ENCODE measurements at places on chromosomes 3 and 15. TPM values are rescaled to one million over a fixed set of nuclear protein-coding genes. Genes with fewer than 3 reads are reported as not detected.
A peak's percentile ranks its signal among the peaks of the same experiment; 100 is the strongest.

DNA sequence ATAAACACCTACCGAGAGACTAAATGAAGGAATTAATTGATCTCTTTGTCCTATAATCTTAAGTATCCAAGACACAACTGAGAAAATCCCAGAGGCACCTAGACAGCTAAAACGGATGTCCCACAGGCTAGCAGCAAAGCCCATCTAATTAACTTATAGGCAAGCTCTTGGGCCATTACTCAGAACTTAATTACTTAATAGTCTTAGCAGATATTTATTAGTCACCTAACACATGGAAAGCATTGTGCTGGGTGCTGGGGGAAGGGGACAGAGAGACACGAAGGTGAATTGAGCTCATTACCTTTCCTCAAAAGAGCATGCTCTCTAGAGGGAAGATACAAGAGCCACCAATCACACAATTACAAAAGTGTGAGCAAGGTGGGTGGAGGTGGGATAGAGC is 189.8 kb upstream of the PROK2 start:
- no peak for DNase-seq

DNA sequence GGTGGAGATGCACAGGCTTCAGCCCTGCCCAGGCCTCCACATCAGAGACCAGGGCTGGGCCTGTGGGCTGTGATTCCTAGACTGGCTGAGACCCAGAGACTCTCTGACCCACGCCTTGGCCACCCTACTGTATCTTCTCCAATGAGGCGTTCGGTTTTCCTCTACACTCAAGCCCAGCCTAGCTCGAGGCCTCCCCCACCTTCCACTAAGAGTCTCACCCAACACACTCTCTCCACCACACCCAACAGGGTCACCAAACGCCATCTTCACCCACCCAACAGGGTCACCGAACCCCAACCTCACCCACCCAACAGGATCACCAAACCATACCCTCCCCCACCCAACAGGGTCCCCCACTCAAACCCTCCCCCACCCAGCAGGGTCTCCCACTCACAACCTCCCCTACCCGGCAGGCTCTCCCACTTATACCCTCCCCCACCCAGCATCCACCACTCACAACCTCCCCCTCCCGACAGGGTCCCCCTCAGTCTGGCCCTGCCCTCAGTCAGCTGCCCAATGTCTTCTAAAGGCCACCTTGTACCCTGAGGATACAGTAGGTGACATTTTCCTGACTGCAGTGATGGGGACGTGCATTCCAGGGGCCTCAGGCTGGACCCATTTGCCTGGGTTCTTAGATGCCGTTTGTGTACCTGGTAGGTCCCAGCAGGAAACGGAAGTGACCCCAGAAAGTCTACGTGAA is 20.4 kb downstream of the CFAP100 start:
- DNase-seq = no peak

DNA sequence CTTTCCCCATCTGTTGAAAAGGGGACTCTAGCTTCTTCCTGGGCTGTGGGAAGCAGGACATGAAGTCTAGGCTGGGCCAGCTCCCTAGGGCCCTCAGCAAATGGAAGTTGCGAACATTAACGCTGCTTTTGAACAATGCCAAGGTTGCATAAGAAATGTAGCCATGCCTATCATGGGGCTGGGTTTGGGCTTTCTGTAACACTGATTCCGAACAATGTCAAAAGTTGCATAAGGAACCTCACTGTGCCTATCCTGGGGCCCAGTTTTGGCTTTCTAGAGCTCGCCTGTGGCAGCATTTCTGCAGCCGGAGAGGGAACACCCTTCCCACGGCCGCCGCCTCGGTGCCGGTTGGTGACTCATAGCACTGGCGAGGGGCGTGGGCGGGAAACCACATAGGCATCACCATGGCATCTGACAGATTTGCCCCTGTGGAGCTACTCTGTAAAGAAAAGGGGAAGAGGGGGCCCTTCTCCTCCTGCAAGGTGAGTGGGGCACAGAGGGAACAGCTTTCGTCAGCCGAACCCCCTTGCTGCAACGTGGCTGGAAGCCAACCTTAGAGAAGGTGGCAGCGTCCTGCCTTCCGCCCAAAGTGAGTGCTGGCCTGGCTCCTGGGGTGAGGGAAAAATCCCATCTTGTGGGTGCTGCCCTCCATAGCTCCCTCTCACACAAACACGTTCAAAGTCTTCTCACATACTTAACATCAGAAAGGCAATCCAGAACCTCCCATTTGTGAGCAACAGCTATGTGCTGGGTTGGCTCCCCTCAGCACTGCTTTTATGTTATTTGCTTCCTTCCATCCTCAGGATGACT is 46.6 kb upstream of the ATP2B2 start:
- no peak for DNase-seq

DNA sequence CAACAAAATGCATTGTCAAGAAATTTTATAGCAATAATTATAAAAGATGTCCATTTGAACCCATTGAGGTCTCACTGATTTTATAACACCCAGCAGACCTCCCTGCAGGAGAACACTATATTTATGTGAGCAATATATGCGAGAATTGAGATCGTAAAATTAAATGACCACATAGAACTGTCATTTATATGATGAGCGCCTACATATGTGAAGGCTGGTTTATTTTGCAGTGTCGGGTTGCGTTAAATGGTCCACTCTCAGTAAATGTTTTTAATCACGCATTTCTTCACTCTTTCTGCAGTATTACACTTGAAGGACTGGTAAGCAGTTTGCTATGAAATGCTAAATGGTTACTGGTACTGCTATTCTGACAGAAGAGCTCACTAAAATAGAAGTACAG is 408.5 kb upstream of the AGTR1 start:
- DNase-seq = no peak

DNA sequence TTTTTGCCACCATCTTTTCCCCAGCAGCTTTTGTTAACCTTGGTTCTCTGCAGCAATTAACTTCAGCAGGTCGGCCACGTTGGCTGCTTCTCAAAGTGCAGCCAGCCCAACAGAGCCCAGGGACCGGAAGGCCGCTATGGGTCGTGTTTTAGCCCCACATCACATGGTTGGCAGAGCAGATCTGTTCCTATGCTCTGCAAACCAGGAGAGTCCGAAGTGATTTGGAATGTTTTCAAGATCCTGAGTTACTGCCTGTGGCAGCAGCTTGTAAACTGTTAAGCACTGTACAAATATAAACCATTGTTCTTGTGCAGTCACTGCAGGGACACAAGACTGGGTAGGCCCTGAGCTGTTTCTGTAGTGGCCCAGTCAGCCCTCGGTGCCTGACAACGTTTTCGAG is 69.6 kb upstream of the MYZAP start:
- DNase-seq = no peak

GRCh38 chr3:10528046-10528445 is 22.7 kb upstream of the ATP2B2 start:
- no peak for DNase-seq

DNA sequence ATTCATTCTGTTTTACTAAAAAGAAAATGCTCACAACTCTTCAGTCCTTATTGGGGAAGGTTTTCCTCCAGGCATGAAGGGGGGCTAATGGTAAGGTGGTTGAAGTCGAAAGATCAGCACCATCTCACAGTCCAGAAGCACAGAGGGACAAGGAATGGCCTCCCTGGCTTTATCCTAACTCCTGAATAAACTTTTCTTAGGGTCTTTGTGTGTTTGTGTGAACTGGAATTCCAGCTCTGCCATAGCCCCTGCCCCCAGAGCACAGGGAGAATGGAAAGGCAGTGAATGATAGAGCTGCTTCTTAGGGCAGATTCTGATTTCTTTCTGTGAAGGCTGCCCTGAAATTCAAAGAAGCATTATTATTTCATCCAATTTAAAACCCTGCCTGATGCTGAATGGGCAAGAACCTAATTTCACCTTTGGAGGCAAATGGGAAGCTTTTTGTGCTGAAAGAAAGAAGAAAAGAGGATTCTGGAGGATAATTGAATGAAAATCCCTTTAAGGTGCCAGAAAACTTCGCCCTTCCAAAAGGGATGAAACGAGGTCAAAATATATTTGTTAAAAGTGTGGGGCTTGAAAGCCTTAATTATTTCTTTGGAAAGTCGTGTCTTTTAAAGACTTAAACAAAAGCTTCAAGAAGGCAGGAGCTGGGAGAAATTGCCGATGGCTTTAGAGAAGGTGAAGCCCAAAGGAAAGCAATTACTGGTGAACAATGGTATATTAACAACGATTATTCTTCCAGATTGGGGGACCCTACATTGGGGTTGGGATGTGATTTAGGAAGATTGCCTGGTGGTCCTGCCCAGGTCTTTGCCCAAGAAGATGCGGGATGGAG is 259.9 kb upstream of the RGMA start:
- DNase-seq = no peak

- peak; percentile 11 for DNase-seq
Measured at GRCh38 chr3:168620854-168621253, 525.1 kb upstream of the GOLIM4 start.

GRCh38 chr15:41513506-41514227 is at the start of gene LTK:
TSS of gene LTK (minus strand) at chr15:41513827. CDS start at chr15:41513709, 118 bp downstream.
- DNase-seq = no peak

DNA sequence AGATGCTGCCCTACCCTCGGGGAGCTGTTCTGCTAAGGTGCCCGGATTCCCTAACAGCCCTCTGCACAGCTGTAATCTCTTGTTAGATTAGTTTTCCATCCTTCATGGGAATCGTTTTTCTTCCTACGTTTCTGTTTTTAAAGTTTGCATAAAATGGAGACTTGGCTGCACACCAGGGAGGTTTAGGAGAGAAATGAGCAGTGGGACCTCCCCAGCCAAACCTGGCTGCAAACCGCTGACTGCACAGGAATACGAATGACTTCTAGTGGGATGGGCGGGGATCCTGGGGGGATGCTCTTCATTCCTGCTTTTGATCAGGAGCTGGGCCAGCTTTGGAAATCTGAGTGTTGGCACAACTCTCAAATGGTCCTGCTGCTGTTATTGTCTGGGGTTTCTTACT is 77.5 kb downstream of the THSD4 start:
- DNase-seq = no peak

GRCh38 chr3:9308298-9308990 is 54.4 kb upstream of the THUMPD3 start:
- DNase-seq = no peak

GRCh38 chr15:48084759-48085590 is 35.8 kb upstream of the SLC24A5 start:
- DNase-seq = peak; percentile 45

SLC12A8 gene
- 5.6 TPM for polyA plus RNA-seq

LYZL4 gene
- not detected for polyA plus RNA-seq

RTP3 gene
- not detected for polyA plus RNA-seq

FBN1 gene
- 94.2 TPM for polyA plus RNA-seq

SH2D7 gene
- 0.65 TPM for polyA plus RNA-seq

EHHADH gene
- 31.7 TPM for polyA plus RNA-seq

TGM5 gene
- polyA plus RNA-seq = not detected

LRTM1 gene
- polyA plus RNA-seq = not detected

MELTF gene
- polyA plus RNA-seq = 2.7 TPM
